ENCODE measurements at places on chromosomes 7 and 10. TPM values are rescaled to one million over a fixed set of nuclear protein-coding genes. Genes with fewer than 3 reads are reported as not detected.

The TAS2R4 gene
- total RNA-seq = 0.25 TPM

The OR2A42 gene
- not detected for total RNA-seq

The IFIT3 gene
- total RNA-seq = 6.9 TPM

The VSIR gene
- 104 TPM for total RNA-seq

The COL26A1 gene
- not detected for total RNA-seq

The PTPRE gene
- 13.8 TPM for total RNA-seq

The EN2 gene
- 0.11 TPM for total RNA-seq

The TMEM72 gene
- not detected for total RNA-seq

The CYP3A7 gene
- not detected for total RNA-seq

The GSAP gene
- total RNA-seq = 7.2 TPM

The SH2D4B gene
- not detected for total RNA-seq

The CUTC gene
- total RNA-seq = 41.0 TPM

The STOX1 gene
- total RNA-seq = 0.33 TPM

The COL17A1 gene
- not detected for total RNA-seq

The SFTPA2 gene
- not detected for total RNA-seq

The SCIN gene
- not detected for total RNA-seq

The LBX1 gene
- not detected for total RNA-seq

The NDUFB8 gene
- 430 TPM for total RNA-seq

The TCERG1L gene
- total RNA-seq = not detected

The CUBN gene
- total RNA-seq = 0.44 TPM

The SNCG gene
- total RNA-seq = 14.7 TPM

The TAS2R41 gene
- total RNA-seq = not detected

The CROT gene
- 8.8 TPM for total RNA-seq
